Posterior vena cava (tissue), 2 donors: ENCODE measurements at places on chromosomes 2 and 18. TPM values are rescaled to one million over a fixed set of nuclear protein-coding genes. Genes with fewer than 3 reads are reported as not detected.

Gene NEB
- total RNA-seq, result 0.57 TPM

Gene POTEE
- total RNA-seq, result 0.38 TPM

Gene PLEK
- 22.7 TPM for total RNA-seq

Gene NAPG
- 43.0 TPM for total RNA-seq

Gene CBLN2
- total RNA-seq, result not detected

Gene GPR75
- 2.1 TPM for total RNA-seq

Gene COL4A4
- total RNA-seq, result 3.0 TPM

Gene CTLA4
- total RNA-seq, result not detected

Gene ASTL
- total RNA-seq, result not detected

DNA sequence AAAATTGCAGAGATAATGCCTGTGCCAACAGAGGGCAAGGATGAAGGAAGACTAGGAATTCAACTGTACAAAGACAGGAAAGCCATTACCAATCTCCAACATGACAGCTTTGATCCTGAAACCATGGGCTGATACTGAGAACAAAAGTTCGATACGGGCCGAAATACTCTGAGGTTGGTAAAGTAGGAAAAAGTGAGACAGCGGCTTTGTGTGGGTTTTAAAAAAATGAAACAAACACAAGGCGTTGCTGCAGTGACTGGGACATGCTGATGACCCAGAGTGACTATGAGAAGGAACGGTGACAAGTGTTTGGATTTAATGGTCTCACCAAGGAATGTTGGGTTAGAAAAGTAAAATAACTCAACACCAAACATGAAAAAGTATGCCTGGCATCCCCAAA, 24.2 kb upstream of the SDC1 start:
- DNase-seq, result no peak

DNA sequence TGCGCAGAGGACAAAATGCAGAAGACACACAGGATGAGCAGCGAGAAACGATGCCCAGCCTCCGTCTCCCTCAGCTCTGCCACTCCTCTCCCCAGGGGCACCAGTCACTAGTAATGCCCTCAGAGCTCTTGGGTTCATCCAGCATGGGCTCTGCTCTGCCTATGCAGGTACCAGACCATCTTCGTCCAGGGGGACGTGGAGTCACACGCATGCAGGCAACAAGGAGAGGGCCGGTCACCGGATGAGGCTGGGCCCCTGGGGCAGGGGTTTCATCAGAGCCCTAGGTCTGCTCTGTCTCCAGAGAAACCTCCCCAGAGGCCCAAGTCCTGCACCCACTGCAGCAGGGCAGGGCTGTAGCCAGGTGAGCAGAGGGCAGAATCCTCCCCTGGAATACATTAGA, 23.9 kb downstream of the RAB31 start:
- DNase-seq, result no peak

- DNase-seq, result no peak
These were observed 20.3 kb downstream of the RAB3GAP1 start for GRCh38 chr2:135072125-135072997.

GRCh38 chr2:158255257-158255656, 153.6 kb downstream of the UPP2 start:
- no peak for DNase-seq

- DNase-seq, result no peak
These were observed 80.8 kb downstream of the NAT8 start for GRCh38 chr2:73561422-73561821.

- DNase-seq, result no peak
These were observed 185.9 kb downstream of the PDE1A start for GRCh38 chr2:182240862-182241371.

- DNase-seq, result no peak
These were observed 486.4 kb upstream of the SPRED2 start for GRCh38 chr2:65918760-65919187.

DNA sequence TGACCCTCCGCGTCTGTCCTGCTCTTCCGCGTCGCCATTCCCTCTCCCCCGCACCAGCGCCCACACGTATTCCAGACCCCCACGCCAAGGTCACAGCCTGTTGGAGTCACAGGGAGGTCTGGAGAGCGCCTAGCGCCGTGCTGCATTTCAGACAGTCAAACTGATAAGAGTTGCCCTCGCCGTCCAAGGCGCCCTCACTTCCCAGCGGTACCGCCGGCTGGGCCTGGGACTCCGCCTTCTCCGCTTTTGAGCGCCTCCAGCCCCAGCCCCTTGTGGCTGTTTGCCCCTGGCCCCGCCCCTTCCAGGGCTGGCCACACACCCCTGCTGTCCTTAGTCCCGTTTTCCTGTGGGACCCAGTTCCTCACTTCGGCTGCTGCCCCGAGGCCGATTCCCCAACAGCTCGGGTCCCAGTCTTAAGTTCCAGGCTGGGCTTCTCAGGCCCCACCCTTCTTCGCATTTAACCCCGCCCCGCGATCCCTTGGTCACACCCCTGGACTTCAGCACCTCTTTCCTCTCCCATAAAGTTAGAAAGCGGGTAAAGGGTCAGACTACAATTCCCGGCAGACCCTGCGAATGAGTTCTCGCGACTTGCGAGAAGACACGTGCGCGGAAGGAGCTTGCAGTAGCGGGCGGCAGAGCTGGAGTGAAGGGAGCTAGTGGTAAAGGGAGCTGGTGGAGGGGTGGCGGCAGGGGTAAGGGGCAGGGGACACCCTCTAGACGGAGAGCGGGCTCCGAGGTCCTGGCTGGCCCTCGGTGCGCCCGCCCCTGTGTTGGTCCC, at the start of gene GMPPA:
Gene GMPPA, plus strand, starts transcription at position 612 of the 778 bp plus-strand sequence. CDS start 1,085 bp downstream, outside the sequence.
- peak; percentile 99 for DNase-seq

- peak; percentile 42 for DNase-seq
These were observed 202.8 kb upstream of the SALL3 start for GRCh38 chr18:78776706-78777285.

GRCh38 chr2:222722327-222722946, 51.0 kb downstream of the MOGAT1 start:
- no peak for DNase-seq

- DNase-seq, result no peak
These were observed 30.3 kb downstream of the WDSUB1 start for GRCh38 chr2:159256159-159256558.

GRCh38 chr2:201152517-201152916, 30.4 kb upstream of the CASP10 start:
- no peak for DNase-seq

GRCh38 chr2:64987001-64987955, 1.9 kb upstream of the SLC1A4 start:
- DNase-seq, result no peak

- DNase-seq, result no peak
These were observed 13.2 kb downstream of the ZNF804A start for GRCh38 chr2:184611361-184612085.

DNA sequence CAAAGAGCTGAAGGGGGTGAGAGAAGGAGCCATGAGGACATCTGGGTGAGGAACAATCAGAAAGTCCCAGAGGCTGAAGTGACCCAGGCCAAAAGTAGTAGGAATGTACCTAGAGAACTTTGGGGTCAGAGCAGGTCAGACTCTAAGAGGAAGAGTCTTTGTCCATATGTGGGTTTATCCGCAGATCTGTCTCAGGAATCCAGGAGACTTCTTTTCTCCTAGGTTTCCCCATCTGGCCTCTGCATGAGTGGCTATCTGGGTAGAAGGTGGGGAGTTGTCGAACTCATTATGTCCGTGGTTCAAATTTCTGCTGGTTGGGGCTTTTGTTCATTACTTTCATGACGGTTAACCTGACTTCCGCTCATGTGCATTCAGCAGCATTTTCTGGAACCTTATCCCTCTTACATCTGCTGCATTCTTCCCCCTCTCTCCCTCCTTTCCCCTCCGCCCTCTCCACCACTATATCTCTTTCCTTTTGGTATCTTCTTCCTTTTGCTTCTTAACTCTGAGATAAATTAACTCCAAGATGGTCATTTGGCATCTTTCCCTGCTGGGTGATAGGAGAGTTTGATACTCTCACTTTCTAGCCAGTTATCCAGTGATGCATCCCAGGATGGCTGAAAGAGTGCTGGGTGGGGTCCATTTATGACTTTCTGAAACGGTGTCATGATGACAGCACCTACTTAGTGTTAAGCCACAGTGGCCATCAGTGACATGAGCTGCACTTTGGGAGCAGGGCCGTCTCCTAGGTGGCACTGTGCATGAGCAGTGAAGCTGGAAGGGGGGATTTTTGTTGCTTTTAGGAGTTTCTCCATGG, 2.1 kb downstream of the LIPG start:
- no peak for DNase-seq

GRCh38 chr2:118970396-118971135, 28.6 kb downstream of the MARCO start:
- DNase-seq, result peak; percentile 85

DNA sequence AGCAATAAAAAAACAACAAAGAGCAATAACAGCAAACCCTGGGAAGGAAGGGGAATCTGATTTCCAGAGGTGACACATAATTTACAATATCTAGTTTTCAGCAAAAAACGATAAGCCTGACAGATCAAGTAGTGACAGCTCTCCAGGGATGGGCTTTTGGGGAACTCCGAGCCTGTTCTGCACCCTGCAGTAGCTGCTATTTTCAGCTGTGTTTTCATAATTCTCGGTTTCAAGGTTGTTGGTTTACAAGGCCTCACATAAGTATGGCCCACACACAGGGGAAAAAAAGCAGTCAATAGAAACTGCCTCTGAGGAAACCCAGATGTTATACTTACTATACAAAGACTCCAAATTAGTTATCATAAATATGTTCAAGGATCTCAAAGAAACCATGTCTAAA, 67.7 kb upstream of the CTLA4 start:
- DNase-seq, result no peak
